ENCODE measurements at places on chromosomes 2 and 18. TPM values are rescaled to one million over a fixed set of nuclear protein-coding genes. Genes with fewer than 3 reads are reported as not detected.

Gene RAX
- total RNA-seq, result not detected

Gene ARHGAP25
- total RNA-seq, result 109 TPM

Gene PPP4R3B
- 78.1 TPM for total RNA-seq

DNA sequence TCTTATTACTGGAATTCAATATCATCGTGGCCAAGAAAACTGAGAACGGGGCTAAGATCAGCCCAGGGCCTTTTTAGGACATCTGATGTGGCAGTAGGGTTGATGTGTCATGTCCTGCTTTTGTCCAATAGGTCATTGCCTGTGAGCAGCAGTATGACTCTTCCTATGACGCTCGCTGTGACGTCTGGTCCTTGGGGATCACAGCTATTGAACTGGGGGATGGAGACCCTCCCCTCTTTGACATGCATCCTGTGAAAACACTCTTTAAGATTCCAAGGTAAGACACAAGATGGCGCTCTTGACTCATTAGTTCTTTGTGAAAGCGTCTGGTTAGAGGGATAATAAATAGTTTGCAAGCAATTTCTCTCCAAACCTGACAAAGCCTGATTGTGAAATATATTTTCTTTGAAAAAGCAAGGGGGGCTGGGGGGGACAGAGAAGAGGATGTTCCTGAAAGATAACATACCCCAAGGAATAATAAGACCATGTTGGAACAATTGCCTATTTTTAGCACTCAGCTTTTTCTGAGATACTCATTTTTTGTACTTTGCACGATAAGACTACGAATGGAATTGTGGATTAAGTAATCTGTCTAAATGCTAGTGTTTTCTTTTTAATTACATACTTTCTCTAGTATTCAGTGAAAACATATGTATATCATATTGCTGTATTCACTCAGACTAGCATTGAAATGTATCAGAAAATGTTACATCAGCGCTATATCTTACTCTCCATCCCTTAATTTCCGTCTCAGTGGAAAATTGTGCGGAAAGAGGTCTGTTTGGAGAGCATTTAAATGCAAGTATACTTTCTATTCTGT is 58.1 kb downstream of the MYO3B start:
- no peak for DNase-seq
- H3K27ac ChIP-seq, result no peak overlapping the region
- H3K4me1 ChIP-seq, result no peaks in the 10 kb centered on the region
- peaks cover 33% of the 10 kb centered on the region for H3K27me3 ChIP-seq
- H3K36me3 ChIP-seq, result no peaks in the 10 kb centered on the region

GRCh38 chr2:66478731-66479316 is 43.9 kb downstream of the MEIS1 start:
- H3K4me1 ChIP-seq, result no peaks in the 10 kb centered on the region
- no peak overlapping the region for H3K27ac ChIP-seq
- H3K4me3 ChIP-seq, result no peak overlapping the region
- no peak for DNase-seq

- H3K4me1 ChIP-seq, result peaks cover 4% of the 10 kb centered on the region
- no peak overlapping the region for H3K27ac ChIP-seq
- no peaks in the 10 kb centered on the region for H3K27me3 ChIP-seq
- no peaks in the 10 kb centered on the region for H3K36me3 ChIP-seq
- no peak for DNase-seq
These were observed 151.1 kb downstream of the MBP start for GRCh38 chr18:76981396-76981968.

DNA sequence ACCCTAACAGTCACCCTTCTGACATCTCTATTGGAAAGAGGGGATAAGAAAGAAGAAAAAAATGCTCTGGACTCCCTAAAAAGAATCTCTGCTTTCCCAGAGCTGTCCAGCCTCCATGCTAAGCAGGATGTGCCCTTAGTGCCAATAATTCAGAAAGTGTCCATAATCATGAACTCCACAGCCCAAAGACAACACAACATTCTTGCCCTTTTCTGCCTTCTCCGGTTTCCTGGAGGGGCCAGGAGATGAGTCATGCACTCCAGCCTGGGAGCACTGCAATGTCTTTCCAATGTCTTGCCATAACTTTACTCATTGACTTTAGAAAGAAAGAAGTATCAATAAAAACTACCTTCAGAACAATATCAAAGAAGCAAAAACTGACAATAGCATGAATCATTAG is 44.0 kb downstream of the KLF7 start:
- no peak overlapping the region for H3K4me3 ChIP-seq
- H3K27ac ChIP-seq, result no peak overlapping the region
- peaks cover 7% of the 10 kb centered on the region for H3K4me1 ChIP-seq
- no peaks in the 10 kb centered on the region for H3K27me3 ChIP-seq
- H3K36me3 ChIP-seq, result peaks cover 44% of the 10 kb centered on the region

GRCh38 chr2:42127425-42128424 is 41.4 kb upstream of the EML4 start:
- H3K4me1 ChIP-seq, result peaks cover 79% of the 10 kb centered on the region
- no peak for DNase-seq
- H3K27me3 ChIP-seq, result no peaks in the 10 kb centered on the region

DNA sequence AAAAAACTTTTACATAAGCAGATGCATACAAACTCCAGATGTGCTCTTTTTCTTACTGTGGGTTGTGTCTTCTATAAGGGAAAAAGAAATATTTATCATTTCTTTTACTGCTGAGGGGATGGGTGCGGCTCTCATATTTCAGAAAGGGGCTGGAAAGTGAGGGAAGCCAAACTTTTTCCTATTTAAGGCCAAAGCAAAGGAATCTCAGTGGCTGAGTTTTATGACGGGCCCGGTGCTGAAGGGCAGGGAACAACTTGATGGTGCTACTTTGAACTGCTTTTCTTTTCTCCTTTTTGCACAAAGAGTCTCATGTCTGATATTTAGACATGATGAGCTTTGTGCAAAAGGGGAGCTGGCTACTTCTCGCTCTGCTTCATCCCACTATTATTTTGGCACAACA is at the start of gene COL3A1:
TSS of gene COL3A1 (plus strand) at position 210 of the 400 bp plus-strand sequence. CDS start at position 327, 117 bp downstream.
- DNase-seq, result no peak
- no peaks in the 10 kb centered on the region for H3K4me1 ChIP-seq
- H3K27me3 ChIP-seq, result peaks cover 9% of the 10 kb centered on the region
- no peak within 1 kb of the TSS for H3K4me3 ChIP-seq
- no peaks in the 10 kb centered on the region for H3K36me3 ChIP-seq
- H3K27ac ChIP-seq, result no peak within 1 kb of the TSS

- H3K27me3 ChIP-seq, result no peaks in the 10 kb centered on the region
- H3K4me3 ChIP-seq, result no peak overlapping the region
- H3K4me1 ChIP-seq, result peaks cover 8% of the 10 kb centered on the region
- DNase-seq, result no peak
- peak overlapping the region; percentile 21 for H3K27ac ChIP-seq
These were observed 24.1 kb downstream of the ENOSF1 start for GRCh38 chr18:688323-688722.

GRCh38 chr2:170736628-170737027 is 21.5 kb downstream of the SP5 start:
- no peak overlapping the region for H3K27ac ChIP-seq
- peaks cover 23% of the 10 kb centered on the region for H3K27me3 ChIP-seq
- H3K4me3 ChIP-seq, result no peak overlapping the region
- DNase-seq, result no peak
- H3K36me3 ChIP-seq, result no peaks in the 10 kb centered on the region
- H3K4me1 ChIP-seq, result no peaks in the 10 kb centered on the region

- H3K27ac ChIP-seq, result no peak overlapping the region
- H3K27me3 ChIP-seq, result no peaks in the 10 kb centered on the region
- H3K36me3 ChIP-seq, result peaks cover 7% of the 10 kb centered on the region
- H3K4me3 ChIP-seq, result no peak overlapping the region
These were observed 74.2 kb upstream of the GALNT3 start for GRCh38 chr2:165868211-165868610.

- H3K4me3 ChIP-seq, result no peak overlapping the region
- H3K27ac ChIP-seq, result no peak overlapping the region
- H3K27me3 ChIP-seq, result peaks cover 2% of the 10 kb centered on the region
- DNase-seq, result no peak
These were observed 228.9 kb downstream of the CELF4 start for GRCh38 chr18:37336568-37337285.

DNA sequence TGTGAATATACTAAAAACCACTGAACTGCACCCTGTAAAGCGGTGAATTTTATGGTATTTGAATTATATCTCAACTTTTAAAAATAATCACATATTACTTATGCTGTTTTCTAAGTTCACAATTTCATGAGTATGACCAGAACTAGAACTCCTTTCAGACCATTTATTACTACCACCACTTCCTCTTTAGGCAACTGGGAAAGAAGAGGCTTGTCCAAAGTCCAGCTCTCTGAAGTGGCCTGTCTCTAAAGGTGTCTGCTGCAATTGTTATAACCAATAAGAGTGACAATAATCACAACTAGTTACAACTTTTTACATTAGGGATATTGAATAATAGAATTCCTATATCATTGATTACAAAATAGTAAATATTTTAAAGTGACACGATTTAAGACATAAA is 267.9 kb upstream of the PIK3C3 start:
- no peaks in the 10 kb centered on the region for H3K36me3 ChIP-seq
- H3K27me3 ChIP-seq, result no peaks in the 10 kb centered on the region
- no peak overlapping the region for H3K27ac ChIP-seq
- no peaks in the 10 kb centered on the region for H3K4me1 ChIP-seq
- DNase-seq, result no peak

- H3K4me1 ChIP-seq, result peaks cover 13% of the 10 kb centered on the region
- no peaks in the 10 kb centered on the region for H3K36me3 ChIP-seq
- H3K4me3 ChIP-seq, result no peak overlapping the region
- H3K27me3 ChIP-seq, result peaks cover 1% of the 10 kb centered on the region
These were observed 35.5 kb upstream of the PTMA start for GRCh38 chr2:231672617-231673347.

Measured in activated naive CD8-positive, alpha-beta T cell treated with anti-CD3 and anti-CD28 coated beads, Interleukin-2, amount 10 ng/mL, durations not matched to agents 7 days and 5 days (primary cell).